GM04504 (cell line): ENCODE measurements at places on chromosomes 4 and X.

DNA sequence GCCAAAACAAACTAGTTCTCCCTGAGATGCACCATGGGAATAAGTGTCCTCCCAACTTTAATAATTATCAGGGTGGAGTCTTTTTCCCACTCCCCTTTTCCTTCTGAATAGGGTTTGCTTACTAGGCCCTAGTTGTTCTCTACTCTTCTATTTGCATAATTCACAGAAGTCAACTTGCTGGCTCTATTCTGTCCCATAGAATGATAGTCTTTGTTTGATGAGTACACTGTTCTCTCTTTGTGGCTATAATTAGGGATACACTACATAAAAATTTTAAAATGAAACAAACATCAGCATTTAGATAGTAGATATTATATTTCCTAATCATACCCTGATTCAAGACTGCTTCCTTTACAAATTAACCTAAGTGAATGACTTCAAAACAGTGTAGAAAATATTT, 10.3 kb downstream of the PDHA2 start:
- DNase-seq: no peak

DNA sequence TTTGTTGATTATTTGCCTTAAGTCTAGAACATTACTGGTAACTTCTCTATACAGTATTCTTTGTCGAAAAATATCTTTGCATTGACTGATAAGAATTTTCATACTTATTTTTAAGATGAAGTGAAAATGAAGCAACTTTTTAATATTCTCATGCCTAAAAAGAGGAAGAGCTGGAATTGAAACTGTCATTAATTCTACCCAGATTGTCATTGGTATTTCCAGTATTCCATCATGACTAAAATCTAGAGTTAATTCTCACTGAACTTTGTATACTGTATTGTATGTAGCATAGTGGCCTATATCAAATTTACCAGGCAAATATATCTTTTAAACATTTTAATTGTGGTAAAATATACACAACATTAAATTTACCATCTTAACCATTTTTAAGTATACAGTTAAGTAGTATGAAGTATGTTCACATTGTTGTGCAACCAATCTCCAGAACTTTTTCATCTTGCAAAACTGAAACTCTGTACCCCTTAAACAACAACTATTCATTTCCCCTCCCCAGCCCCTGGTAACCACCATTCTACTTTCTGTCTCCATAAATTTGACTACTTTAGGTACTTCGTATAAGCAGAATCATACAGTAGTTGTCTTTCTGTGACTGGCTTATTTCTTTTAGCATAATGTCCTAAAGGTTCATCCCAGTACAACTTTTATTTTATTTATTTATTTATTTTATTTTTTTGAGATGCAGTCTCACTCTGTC, 24.3 kb upstream of the ZNF41 start:
- no peak for DNase-seq

DNA sequence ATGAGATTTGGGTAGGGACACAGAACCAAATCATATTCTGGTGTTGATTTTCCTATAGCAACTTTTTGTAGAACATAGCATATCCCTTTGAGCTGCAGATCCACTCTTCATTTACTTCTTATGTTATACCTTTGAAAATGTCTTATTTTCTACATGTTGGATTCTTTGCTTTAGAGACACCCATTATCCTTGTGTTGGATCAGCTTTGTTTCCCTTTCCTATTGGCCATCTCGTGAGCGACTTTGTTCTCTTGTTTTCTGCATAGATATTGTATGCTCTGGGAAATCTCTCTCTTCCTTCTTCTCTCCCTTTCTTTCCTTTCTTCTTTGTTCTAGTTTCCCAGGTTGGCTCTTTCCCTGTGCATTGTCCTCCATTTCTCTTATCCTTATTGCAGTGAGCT, 59.6 kb downstream of the DRD5 start:
- no peak for DNase-seq

DNA sequence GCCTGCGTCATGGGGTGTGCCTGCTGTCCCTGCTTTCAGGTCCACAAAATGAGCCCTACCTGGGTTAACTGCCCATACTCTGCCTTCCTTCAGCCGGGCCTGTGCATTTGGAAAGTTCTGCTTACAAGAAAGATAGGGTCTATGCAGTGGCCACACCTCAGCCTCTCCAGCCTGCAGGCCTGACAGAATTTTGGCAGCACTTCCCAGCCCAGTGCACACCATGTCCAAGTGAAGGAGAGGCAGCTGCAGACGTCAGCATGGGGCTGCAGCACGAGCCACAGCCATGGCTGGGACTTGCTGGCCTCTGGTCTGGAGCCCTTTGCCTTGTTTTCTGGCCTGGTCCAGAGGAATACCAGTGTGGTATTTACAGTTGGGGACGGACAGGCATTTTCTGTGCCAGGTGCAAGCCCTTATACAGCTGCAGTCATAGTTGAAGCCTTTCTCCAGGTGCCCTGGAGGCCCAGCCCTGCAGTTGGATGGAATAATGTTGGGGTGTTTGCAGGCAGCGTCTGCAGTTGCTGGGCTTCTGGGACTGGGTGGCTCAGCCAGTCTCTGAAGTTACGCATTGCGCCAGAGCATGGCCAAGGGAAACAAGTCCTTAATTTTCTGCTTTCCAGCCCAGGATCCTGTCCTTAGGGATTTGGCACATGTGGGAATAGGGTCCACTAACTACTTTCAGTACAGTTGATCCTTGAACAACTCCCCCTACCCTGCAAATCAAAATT, 26.2 kb downstream of the JADE1 start:
- DNase-seq: no peak

GRCh38 chrX:148310426-148311165, 189.8 kb upstream of the AFF2 start:
- no peak for DNase-seq

GRCh38 chr4:25915353-25915705, 1.3 kb downstream of the SMIM20 start:
- no peak for DNase-seq

GRCh38 chr4:19309378-19309777, 942.3 kb upstream of the SLIT2 start:
- peak; percentile 50 for DNase-seq

- peak; percentile 4 for DNase-seq
These were observed 214.4 kb upstream of the PPP1R2C start for GRCh38 chrX:42992199-42992943.

- no peak for DNase-seq
These were observed 49.4 kb downstream of the UBA6 start for GRCh38 chr4:67651536-67651935.

DNA sequence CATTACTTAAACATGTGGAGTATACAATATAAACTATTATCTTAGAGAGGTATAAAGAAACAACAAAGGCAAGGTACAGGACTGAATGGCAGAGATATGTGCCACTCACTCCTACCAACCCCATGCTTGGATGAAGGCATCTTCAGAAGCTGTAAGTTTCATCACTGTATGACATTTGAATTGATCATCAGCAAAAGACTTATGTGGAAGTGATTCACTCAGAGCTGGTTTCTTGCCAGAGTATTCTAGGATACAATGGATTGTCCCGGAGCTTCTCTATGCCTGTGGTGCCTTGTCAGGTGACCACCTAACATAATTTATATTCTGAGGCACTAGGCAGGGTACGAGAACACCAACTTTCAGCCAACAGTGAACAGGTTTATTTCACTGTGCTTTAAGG, 392.2 kb downstream of the PPP1R2C start:
- DNase-seq: no peak

DNA sequence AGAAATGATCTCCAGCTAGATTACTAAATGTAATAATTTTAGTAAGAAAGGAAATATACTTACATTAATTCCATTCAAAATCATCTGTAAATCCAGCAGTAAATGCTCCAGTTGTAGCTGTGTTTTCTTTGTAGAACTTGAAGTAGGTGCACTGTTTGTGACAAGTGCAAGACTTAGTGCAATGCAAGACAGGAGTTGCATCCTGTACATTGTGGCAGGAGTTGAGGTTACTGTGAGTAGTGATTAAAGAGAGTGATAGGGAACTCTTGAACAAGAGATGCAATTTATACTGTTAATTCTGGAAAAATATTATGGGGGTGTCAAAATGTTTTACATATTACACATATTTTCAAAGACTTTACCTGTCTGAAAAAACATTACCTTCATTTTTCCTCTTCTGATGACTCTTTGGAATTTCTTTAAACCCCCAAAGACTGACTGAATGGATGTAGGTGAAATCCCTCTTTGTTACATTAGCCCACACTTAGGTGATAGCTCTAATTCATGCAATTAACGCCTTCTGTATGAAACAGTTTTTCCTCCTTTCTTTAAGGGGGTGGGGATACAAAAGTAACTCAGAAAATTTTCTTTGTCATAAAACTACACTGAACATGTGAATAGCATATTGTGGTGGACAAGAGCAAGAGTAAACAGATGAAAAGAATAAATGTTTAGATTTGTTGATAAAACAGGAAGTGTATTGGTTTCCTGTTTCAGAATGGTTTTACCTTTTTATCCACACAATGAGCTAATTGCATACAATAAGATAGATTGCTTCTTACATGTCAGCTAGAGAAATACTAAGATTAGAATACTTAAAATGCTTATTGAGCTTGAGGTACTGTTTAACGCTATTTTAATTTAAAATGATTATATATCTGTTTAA, at the start of gene IL2:
Gene IL2 (minus strand): TSS at position 495 of the 886 bp plus-strand sequence. CDS start 285 bp downstream, at position 210.
- no peak for DNase-seq

DNA sequence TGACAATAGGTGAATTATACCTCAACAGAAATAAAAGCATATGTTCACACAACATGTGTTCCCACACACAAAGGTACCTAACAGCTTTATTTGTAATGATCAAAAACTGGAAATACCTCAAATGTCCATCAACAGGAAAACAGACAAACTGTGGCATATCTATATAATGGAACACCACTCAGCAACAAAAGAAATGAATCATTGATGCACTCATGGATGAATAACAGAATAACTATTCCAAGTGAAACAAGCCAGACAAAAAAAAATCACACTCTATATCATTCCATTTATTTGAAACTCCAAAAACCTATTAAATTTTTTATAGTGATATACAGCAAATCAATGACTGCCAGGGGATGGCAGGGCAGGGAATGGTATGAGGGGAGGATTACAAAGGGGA, 148.1 kb downstream of the PLS3 start:
- DNase-seq: no peak

DNA sequence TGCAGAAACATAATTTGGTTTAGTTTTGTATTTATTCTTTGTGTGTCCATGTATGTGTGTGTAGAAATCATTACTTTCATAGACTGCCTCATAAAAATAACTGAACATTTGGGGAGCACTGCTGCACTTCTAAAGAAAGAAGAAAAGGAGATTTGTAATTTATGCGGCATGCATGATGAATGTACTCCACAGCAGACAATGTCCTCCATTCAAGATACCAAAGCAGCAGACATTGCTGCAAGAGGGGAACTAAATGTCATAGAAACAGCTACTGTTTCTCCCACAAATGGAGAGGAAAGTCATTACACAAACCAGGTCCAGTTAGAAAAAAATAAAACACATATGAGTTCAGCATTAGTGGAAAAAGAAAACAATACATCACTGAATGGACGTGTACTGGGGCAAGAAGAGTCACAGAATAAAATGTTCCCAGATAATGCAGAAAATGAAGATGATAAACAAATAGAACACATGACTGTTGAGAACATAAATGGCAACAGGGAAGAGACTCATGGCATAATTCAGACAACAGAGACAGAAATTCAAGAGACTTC, 2.6 kb downstream of the DTHD1 start:
- no peak for DNase-seq

DNA sequence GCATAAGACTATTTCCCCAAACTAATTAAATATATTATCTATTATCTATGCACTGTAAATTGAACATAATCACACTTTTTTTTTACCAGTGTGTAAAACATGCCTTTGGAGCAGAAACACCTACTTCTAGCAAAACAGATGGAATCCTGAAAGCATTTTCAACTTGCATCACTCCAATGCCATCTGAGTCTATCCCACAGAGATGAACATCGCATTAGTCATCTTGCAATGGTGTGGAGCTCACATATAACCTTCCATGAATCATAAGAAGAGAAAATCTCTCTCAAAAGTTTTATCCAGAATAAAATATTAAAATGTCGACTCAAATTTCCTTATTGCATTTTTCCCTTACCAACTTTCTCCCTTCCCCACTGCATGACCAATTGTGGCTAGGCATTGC, 406.7 kb upstream of the ACTRT1 start:
- DNase-seq: no peak

DNA sequence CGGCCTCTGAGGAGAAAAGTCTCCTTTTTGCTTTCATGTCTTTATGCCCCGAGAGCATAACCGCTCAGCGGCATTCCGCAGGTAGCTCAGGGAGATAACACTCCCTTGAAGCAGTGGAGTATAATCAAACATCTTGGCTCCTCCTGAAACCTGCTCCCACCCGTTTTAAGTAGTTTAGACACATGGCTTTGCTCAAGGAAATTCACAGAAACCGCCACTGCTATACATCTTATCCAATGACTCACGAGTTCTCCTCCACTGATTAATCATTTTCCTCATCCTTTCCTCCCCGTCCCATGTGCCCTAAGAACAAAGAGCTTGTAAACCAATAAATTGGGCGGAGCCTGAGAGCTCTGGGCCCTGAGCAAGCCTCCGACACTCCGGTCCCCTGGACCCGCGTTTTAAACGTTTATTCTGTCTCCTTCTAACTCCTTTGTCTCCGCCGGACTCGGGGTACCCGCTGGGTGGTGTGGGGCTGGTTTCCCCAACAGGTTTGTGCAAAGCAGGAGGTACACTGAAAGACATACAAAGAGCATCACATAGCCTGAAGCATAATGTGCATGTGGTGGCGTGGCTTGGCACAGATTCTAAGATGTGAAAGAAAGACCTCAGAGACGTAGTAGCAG, 401.2 kb downstream of the TLL1 start:
- no peak for DNase-seq

- DNase-seq: no peak
These were observed 146.3 kb upstream of the RPS6KA3 start for GRCh38 chrX:20412871-20413486.

- peak; percentile 15 for DNase-seq
These were observed 40.4 kb upstream of the PDHA1 start for GRCh38 chrX:19303256-19303880.

DNA sequence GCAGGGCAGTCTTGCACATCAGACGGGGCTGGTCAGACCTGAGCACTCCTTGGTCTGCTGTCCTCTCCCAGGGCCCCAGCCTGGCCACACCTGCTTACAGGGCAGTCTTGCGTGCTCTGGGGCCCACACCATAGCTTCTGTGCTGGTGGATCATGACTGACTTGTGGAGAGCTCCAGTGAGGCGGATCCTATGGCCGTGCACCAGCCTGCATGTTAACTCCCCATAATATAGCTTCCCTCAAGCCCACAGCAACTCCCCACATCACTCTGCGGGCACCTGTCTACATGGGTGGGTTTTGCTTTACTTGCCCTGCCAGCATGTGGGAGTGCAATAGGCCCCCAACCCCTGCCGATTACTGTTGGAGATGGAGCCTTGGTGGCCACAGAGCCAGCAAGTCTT, 8.2 kb upstream of the TMSB15B start:
- no peak for DNase-seq

DNA sequence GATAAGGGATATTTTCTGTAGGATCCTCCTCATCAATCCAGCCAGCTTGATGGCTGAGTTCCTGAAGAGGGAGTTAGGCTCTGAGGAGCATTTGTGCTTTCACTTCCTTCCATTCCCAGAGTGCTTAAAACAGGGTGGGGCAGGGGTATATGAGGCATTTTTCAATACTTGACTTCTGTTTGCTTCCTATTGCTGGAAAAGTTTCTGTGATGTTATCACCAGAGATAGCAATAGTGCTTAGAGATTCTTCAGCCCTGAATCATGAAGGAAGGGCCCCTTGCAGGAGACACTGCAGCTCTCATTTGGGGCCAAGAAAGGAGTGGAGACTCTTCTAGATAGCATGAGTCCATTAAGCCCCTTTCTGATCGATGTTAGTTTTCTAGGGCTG, 166.7 kb upstream of the RPS6KA3 start:
- DNase-seq: no peak

GRCh38 chr4:7242766-7243165, 50.4 kb downstream of the SORCS2 start:
- DNase-seq: no peak
